Right atrium auricular region (tissue), 2 donors: ENCODE measurements at places on chromosomes 4 and X. TPM values are rescaled to one million over a fixed set of nuclear protein-coding genes. Genes with fewer than 3 reads are reported as not detected.

DNA sequence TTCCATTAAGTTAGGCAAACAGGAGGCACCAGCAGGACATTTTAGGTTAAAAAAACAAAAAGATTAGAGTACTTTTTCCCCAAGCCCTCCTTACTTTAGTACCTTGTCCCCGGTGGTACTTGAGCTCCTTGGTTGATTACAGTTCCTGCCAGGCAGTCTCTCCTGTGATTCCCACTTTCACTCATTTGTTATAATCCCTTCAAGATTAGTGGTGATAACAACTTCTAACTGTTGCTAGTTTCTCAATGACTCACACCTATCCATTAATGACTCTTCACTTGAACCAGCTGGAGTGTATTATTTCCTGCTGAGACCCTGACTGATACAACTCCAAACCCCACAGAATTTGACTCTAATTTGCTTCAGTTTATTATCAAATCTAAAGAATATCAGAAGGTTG is 765.0 kb upstream of the DIAPH2 start:
- no peak for DNase-seq

GRCh38 chr4:52941450-52941849 is 79.3 kb downstream of the RASL11B start:
- no peak for DNase-seq

PCSK1N gene
- 4.3 TPM for total RNA-seq

DNA sequence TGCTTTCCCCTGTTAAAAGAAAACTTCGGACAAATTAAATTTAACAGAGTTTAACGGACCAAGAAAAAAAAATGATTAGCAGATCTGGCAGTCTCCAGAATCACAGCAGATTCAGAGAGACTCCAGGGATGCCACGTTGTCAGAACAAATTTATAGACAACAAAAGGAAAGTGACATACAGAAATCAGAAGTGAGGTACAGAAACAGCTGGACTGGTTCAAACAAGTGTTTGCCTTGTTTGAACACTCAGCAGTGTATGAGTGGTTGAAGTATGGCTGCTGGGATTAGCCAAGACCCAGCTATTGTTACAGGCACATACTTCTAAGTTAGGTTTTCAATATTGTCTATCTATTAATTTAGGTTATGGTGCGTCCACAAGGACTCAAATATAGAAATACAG is 19.1 kb downstream of the PIR start:
- no peak for DNase-seq

DNA sequence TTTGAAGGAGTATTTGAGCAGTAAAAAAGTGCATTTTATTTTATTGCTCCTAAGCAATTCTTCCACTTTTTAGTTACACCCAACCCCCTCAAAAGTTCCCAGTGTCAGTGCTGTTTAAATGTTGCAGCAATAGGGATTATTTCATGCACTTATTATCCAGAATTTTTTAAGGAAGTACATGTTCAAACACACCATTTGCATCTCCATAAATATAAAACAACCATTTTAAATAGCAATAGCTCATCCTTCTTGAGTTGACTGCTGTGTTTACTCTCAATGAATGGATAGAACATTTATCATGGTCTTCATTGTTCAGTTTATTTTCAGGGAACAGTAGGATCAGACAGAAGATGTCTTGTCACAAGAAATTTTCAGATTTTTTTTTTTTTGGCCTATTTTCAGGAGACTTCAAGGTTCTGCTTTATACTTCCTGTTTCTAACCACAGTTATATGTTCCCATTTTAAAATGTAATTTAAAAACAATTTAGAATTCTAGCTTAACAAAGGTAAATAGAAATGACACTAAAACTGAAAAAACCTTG is 171.9 kb downstream of the TMA16 start:
- no peak for DNase-seq

- DNase-seq: no peak
Observed at GRCh38 chrX:103628386-103629317, at the start of gene TCEAL1. TCEAL1 (plus strand) TSS chrX:103628975; CDS start chrX:103629917, 942 bp downstream.

DNA sequence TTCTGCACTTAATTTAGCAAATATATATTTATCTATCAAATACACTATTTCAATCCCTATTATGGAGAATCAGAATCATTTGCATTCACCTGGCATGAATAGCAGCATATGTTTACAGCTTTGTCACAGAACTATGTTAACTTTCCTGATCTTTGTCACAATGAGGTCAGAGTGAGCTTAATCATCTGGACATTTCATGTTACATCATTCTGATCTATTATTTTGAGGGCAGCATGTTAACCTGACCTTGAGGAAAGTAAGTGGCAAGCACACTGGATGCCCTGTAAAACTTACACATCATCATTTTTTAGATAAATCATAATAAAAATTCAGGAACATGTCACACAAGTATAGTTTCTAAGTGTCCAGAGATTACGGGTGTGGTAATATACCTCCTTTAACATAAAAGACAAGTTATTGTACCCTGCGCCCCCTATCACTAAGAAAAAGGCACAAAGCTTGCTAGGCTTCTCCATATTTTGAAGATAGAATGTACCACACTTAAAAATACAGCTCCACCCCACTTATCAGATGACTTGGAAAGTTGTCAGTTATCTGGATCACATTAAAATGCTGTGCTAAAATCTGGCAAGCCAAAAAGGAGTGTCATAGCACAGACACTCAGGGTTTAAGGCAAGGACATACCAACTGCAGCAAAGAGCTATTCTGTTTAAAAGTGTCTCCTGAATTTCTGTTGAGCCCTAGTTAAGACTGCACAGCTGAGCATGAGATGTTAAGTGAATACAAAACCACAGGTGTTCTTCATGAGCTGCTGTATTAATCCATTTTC is 182.7 kb upstream of the FAT4 start:
- DNase-seq: no peak

DNA sequence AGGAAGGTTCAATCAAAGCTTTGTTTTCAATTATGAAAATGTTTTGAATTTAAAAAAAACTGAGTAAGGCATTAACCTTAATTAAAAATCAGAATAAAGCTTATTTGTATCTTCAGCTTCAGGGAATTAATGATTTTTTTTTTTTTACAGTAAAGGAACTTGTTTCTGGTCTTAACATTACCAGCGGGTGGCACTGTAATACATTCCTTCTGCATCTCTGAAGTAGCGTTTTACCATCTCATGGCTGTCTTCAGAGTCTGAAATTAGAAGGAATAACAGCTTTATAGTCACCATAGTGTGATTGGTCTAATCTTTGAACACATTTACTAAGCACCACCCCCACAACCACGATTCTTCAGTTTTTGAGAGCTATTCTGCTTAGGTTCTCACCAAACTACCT is 102.6 kb downstream of the IL1RAPL2 start:
- no peak for DNase-seq

ATP1B4 gene
- 1.4 TPM for total RNA-seq

DNA sequence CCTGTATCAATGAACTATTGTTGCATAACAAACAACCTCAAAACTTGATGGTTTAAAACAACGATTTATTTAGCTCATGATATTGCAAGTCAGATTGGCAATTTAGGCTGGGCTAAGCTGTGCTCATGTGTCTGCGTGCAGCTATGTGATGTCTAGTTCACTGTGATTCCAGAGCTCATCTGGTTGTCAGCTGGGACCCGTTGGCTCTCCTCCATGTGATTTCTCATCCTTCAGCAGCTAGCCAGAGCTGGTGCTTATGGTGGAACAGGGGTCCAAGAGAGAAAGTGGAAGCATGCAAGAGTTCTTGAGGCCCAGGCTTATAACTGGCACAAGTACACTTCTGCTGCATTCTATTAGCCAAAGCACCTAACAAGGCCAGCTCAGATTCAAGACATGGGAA is 28.8 kb upstream of the TRPC3 start:
- no peak for DNase-seq

GRCh38 chr4:153651116-153651515 is 33.0 kb upstream of the TLR2 start:
- DNase-seq: no peak

RAB9B gene
- total RNA-seq: 12.7 TPM

DNA sequence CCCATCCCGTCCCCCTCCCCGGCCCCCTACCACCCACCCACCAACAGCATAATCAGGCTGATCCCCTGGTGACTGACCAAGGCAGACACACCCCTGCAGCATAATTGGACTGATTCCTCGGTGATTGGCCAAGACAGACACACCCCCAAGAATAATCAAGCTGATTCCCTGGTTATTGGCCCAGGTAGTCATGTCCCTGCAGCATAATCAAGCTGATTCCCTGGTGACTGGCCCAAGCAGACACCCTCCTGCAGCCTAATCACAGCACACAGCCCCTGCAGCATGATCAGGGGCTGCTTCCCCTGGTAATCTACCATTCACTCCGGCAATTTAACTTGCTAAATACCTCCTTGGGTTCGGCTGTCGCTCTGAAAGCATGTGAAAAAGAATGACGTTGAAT is 47.5 kb upstream of the STS start:
- DNase-seq: no peak

GRCh38 chr4:146095860-146096259 is 79.7 kb upstream of the LSM6 start:
- no peak for DNase-seq

- DNase-seq: no peak
Observed at GRCh38 chr4:149518471-149518870, 297.2 kb downstream of the IQCM start.

CSN2 gene
- total RNA-seq: not detected
